ENCODE measurements at places on chromosomes 6 and 20.

DNA sequence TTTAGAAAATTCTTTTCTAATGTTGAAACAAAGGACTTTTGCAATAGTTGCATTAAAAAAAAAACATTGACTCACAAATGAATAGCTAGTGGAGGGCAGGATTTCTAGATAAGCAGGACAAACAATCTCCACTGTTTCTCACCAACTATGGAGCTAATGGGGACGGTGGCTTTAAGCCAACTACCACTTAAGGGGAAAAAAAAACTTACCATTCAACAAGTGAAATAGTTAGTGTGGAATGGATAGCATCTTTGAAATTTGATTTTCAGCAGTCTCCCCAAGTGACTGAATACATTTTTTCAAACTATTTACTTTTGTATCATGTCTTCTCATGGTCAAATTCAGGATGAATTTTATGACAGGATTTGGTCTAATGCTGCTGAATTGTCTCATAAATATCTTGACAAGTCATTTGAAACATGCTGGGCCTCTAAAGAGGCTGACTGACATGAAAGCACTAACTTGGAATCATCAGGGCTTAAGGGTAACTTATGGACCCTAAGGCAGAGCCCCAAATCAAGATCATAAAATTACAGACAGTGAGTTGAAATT is 100.5 kb downstream of the EYA4 start:
- DNase-seq: no peak

DNA sequence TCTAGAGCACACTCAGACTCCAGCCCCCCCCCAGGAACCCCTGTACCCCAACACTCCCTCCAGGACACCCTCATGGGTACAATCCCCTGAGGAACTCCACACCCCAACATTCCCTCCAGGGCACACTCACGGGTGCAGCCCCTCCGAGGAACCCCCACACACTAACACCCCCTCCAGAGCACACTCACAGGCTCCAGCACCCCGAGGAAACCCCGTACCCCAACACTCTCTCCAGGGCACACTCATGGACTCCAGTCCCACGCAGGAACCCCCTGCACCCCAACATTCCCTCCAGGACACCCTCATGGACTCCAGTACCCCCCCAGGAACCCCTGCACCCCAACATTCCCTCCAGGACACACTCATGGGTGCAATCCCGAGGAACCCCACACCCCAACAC is 31.6 kb downstream of the LAMA5 start:
- no peak for DNase-seq

DNA sequence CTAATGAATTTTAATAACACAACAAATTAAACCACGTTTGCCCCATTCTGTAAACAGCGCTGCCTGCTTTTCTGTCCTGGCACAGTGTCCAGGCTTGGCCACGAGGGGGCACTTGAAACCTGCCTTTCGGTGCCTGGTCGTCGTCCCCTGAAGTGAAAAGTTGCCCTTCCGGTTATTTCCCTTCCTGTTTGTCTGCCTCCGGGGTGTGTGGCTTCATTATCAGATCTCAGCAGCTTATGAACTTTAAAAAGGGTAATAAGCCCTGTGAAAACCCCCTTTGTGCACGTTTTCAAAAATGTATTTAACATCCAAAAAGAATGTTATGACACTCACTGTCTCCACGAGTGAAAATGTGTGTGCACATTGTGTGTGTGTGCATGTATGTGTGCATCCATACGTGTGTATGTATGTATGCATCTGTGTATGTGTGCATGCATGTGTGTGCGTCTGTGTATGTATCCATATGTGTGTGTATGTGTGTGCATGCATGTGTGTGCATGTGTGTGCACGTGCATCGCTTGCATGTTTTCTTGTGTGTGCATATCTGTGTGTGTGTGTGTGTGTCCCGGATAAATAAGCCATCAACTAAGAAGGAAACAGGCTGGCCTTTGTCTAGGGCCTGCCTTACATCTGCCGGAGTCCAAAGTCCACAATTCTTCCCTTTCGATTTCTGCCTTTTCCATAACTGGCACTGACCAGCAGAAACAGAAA is 358.4 kb downstream of the THBS2 start:
- peak; percentile 51 for DNase-seq

- no peak for DNase-seq
These were observed 449.9 kb upstream of the SOX4 start for GRCh38 chr6:21143645-21144044.

GRCh38 chr20:19274412-19275015 is 62.1 kb downstream of the SLC24A3 start:
- no peak for DNase-seq

- no peak for DNase-seq
These were observed 83.8 kb downstream of the ELOVL4 start for GRCh38 chr6:79863566-79863965.

GRCh38 chr20:34363465-34364222 is 571 bp downstream of the ITCH start:
- no peak for DNase-seq

DNA sequence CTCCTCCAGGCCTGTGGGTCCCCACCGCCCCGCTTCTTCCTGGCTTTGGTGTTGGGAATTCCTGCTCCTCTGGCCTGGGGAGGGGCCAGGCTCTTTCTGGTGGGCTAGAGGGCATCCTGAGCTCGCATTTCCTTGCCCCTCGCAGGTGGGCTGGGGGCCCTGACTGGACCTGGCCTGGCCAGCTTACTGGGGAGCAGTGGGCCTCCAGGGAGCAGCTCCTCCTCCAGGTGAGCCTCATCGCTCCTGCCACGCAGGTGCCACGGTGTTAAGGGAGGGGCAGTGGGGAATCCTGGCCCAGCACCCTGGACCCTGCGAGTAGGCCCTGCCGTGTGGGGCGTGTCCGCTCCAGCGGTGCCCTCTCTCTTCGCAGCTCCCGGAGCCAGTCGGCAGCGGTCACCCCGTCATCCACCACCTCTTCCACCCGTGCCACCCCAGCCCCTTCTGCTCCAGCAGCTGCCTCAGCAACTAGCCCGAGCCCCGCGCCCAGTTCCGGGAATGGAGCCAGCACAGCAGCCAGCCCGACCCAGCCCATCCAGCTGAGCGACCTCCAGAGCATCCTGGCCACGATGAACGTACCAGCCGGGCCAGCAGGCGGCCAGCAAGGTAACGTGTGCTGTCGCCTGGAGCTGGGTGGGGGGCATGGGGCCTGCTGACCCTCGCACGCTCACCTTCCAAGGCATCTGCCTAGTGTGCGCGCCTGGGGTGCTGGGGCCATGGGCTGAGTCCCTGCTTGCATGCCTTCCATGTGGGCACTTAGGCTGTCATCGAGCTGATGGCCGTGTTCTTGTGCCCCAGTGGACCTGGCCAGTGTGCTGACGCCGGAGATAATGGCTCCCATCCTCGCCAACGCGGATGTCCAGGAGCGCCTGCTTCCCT is 4.7 kb downstream of the ADRM1 start:
- DNase-seq: no peak

DNA sequence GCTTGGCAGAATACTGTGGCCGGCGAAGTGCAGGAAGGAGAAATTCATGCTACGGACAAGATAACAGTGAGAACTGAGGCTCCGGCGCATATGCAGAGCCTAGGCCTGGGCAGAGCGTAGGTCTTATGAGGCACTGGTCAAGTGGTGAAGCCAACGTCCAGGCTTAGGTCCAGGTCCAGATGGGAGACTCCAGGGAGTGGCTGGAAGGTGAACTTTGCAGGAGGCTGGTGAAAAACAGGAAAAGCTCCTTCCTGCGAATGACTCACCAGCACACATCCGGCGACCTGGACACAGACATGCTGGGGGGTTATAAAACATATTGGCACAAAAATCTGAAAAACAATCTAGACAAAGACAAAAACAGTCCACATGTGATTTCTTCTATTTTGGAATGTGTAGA is 15.4 kb downstream of the C6orf141 start:
- DNase-seq: no peak
